HFF-Myc (cell line): ENCODE measurements at places on chromosomes 1 and 21.

DNA sequence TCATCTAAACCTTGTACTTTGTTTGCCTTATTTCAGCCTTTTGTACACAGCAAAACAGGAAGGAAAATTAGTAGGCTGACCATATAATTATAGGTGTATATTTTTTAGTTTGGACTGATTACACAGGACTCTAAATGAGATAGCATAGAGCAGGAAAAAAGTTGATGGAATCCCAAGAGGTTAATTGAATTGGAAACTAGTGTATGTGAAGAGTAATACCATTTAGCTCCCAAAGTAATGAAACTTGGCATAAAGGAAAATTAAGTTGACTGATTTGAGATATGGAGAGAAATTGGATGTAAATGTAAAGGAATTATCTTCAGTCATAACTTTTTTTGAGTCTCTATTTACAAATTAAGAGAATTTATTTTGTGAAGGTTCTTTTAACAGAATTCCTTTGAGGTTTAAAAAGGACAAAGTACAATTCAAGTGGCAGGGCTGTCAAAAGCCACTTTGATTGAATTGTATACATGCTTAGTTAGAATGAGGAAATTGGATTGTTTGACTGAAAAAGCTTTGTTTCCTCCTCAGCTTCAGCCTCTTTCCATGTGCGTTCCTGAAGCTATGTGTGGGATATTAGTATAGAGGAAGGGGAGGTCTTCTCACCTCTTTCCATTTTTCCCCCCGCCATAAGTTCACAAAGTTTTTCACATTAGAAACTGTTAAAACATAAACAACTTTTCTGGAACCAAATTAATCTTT, 26.4 kb downstream of the SNX27 start:
- DNase-seq: no peak

- no peak for DNase-seq
Measured at GRCh38 chr1:209797978-209798639, 7.8 kb downstream of the IRF6 start.

DNA sequence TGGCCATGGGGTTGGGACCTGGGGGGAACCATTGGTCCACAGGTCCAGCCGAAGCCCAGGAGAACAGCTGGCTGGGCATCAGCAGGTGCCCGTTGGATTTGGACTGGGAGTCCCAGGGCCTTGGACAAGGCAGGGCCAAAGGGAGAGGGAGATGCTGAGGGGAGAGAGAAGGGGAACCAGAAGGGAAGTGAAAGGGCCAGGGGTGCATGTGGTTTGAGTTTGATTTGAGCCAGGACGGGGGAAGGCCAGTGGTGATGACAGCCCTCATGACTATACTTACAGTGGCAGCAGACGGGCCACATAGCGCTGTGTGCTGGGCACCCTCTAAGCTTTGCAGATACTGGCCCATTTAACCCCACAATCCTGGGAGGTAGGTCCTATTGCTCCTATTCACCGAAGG, 18.8 kb downstream of the AGRN start:
- no peak for DNase-seq

- no peak for DNase-seq
Measured at GRCh38 chr1:154413177-154413783, 8.1 kb downstream of the IL6R start.

DNA sequence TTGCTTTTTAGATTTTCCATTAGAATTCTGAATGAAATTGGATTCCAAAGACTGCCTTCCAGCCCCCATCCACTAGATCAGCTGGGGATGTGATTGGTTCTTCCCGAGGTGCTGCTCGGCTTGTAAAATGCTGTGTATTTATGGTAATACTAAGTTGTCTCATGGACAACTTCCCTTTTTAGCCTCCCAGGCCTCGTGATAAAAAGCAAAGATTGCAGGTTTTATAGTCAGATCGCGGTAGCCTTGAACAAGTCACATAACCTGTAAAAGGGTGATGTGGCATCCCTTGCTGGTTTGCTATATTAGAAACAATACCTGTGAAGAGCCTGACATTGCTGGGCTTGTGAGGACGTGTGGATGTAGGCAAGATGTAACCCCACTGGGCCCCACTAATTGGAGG, 10.4 kb downstream of the MUL1 start:
- DNase-seq: no peak

DNA sequence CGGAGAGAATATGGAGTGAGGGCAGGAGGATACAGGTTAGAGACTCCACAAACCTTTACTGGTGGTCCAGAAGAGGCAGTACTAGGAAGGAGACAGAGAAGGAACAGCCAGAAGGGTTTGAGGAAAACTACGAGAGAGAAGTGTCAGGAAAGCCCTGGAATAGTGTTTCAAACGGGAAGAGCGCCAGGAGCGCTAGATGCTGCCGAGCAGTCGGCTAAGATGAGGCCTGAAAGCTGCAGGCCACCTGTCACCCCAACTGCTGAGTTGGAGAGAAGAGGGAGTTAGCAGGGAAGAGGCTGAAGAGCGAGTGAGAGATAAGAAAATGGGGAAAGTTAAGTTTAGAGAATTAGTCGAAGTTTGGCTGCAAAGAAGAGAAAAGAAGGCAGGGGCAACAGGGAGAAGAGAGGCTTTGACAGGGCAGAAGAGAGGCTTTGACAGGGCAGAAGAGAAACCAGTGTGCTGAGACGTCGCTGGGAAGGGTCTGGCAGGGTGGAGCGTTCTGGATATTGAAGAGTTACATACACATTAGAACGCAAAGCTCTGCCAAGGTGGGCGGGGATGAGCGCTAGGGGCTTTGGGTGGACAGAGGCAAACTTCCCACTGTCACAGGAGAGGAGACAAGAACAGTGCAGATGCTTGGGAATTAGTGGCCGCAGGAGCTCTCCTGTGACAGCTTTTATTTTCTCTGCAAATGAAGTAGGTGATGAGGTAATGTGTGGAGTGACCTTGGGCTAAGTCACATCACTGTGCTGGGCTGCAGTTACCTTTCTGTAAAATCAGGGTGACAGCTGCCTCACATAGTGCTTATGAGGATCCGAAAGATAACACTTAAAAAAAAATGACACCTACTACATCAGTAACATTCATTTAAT, 31.2 kb downstream of the PCSK9 start:
- no peak for DNase-seq

- no peak for DNase-seq
Measured at GRCh38 chr1:211687462-211688215, 12.2 kb upstream of the NEK2 start.

DNA sequence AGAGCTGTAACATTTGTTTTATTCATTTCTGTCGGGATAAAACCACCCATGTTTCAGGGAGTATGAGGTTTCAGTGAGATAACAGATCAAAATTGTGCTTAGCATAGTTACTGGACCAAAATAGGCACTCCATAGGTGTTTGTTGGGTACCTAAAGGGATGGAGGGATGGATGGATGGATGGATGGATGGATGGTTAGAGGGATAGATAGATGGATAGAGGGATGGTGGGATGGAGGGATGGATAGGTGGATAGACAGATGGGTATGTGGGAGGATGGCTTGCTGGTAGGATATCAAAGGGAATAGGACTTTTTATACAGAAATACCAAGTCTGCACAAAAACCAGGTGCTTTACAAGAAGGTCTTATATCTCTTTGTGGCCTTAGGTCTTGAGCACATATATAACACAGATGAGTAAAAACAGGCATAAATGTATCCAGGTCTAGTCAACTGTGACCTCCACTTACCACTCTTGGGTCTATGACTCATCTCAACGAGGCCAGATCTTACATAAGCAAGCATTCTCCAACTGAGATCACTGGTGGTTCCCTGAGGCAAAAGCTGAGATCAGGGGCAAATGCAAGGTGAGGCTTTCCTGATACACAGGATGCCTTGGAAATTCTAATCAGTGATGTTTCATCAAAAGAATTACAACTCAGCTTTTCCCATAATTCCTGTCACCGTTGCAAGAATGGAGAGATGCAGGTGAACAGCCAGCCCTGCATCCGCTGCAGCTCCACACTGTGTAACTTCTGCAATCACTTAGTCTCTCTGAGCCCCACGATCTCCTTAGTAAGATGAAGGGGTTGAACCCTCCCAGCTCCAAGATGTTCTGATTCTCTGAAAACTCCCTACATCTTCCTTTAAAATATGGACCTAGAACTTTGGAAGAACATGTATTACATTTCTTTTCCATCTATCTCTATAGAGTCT, 32.0 kb downstream of the PTAFR start:
- DNase-seq: no peak

GRCh38 chr1:1360506-1361169, 2.3 kb upstream of the MXRA8 start:
- DNase-seq: peak; percentile 79

DNA sequence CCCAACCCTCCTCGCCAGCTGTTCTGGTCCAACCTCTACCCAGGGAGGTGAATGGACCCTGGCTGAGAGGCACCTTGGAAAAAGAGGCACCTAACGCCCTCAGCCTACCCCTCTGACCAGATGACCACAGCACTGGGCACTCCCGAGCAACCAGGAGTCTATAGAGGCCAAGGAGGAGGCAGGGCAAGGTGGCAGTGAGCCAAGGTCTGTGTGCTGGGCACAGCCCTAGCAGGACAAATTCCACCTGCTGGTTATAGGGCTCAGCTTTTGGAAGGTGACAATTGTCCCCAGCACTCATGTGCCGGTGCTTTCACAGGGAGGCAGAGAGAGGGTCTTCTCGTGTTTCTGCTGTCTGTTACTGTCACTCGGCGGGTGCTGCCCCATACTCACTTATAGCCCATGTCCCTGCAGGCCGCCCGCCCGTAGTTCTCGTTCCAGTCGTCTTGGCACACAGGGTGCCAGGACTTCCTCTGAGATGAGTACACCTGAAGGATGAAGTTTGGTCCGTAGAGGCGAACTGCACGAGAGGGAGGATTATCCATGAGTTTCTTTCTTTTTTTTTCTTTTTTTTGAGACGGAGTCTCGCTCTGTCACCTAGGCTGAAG, 27.8 kb downstream of the TMPRSS2 start:
- DNase-seq: no peak

GRCh38 chr1:154344977-154345837, 19.9 kb downstream of the ATP8B2 start:
- no peak for DNase-seq

- DNase-seq: no peak
Measured at GRCh38 chr21:30990514-30991262, 47.6 kb downstream of the KRTAP19-8 start.

DNA sequence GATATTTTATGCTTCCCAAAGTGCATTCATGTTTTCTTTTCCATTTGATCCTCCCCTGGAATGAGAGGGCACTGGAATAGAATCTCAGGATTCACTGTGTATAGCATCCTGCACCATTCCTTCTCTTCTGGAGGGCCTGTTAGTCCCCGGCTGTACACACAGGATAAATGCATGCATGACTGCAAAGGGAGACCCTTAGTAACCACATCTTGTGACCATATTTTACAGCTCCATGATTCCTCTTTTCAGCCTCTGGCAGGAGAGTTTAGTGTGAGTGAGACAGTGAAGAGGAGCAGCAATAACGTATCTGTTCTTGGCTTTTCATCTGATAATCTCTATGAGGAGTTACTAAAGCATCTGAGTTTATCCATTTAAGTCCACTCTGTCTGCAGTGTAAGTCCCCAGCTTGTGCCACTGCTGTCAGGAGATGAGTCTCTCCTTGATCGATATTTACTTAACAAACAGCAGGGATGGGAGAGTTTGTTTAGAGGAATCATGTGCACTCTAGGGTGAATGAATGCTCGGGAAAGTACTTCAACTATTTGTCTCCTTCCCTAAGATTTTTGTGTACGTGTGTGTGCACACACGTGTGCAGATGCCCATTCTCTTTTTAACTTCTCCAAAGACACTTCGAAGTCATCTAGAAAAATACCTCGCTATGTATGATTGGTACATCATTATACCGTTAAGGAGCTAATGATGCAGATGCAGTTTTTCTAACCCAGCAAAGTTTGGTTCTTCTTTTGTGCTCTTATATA, 41.1 kb downstream of the PROX1 start:
- DNase-seq: no peak

GRCh38 chr1:8754247-8754650, 63.2 kb downstream of the RERE start:
- DNase-seq: no peak

GRCh38 chr1:38541223-38541622, 318.3 kb downstream of the RRAGC start:
- DNase-seq: no peak

GRCh38 chr1:162639718-162640117, 7.5 kb downstream of the DDR2 start:
- DNase-seq: no peak

- peak; percentile 21 for DNase-seq
Measured at GRCh38 chr1:103489935-103490334, 35.6 kb upstream of the RNPC3 start.

DNA sequence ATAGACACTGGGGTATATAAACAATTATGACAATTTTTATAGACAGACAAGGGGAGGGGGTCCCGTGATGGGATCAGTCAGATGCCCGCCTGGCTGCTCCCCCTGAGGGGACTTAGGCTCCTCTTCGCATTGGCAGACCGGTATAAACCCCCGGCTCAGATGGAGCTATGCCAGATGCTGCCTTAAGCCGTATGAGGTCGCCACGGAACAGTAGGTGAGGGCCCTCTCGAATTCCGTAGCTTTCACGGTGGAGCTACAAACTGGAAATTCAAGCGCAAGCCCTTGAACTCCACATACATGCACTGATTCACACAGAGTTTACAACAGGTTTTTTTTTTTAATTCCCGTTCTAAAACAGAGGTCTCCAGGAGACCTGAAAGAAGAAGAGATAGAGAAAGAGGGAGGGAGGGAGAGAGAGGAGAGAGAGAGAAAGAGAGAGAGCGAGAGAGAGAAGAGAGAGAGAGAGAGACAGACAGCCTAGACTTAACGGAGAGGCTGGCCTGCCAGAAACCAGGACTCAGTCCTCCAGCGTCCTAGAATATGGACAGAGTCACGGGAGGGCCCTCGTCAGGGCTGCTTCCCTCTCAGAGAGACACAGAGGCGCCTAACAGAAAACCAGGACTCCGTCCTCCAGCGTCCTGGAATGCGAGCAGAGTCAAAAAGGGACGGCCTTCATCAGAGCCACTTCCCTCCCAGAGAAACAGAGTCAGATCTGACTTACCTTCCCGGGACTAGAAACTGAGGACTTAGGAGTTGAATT, 24.4 kb upstream of the TMEM54 start:
- no peak for DNase-seq

DNA sequence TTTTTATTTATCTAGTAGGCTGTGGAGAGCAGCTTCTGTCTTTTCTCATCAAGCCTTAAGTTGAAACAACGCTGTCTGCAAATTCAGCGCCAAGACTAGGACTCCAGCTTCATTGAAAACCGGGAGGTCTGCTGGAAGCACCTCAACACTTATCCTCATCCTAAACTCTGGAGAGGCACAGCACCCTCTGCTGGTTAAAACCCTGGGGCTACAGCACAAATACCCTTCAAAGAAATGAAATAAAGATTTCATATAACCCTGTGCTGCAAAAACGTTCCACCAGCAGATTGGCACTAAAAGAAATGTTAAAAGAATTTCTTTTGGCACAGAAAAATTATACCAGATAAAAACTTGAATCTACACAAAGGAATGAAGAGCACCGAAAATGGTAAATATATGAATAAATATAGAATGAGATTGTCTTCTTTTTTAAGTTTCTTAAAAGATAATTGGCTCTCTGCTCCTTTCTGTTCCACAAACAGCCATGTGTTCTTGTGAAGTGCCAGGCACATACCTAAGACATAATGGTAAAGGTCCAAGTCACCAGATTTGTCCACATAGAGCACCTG, 227.7 kb upstream of the SAMSN1 start:
- DNase-seq: no peak

GRCh38 chr1:31739346-31739745, 24.8 kb downstream of the ADGRB2 start:
- no peak for DNase-seq

- DNase-seq: no peak
Measured at GRCh38 chr21:42340187-42341050, 10.4 kb downstream of the TFF2 start.

GRCh38 chr1:79852004-79852403, 845.5 kb upstream of the ADGRL4 start:
- no peak for DNase-seq

GRCh38 chr1:8597455-8597854, 220.0 kb downstream of the RERE start:
- DNase-seq: no peak
